Myocyte (in vitro differentiated cells): ENCODE measurements at places on chromosomes 4 and X.

DNA sequence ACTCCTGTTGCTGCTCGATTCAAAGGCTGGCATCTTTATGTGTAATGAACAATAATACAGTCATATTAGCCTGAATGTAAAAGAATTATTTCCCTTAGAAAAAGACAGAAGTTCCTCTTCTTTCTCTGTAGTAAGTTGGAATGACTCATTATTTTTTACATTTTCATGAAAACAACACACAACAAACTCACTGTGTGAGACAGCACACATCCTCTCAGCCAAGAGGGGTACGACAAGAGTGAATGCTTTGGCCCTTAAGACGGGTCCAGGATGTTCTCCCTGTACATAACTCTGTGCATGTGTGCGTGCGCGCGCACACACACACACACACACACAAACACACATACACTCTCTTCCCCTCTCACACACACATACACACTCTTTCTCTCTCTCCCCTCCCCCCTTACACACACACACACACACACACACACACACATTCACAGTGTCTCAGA, 72.8 kb downstream of the MANBA start:
- DNase-seq: no peak

DNA sequence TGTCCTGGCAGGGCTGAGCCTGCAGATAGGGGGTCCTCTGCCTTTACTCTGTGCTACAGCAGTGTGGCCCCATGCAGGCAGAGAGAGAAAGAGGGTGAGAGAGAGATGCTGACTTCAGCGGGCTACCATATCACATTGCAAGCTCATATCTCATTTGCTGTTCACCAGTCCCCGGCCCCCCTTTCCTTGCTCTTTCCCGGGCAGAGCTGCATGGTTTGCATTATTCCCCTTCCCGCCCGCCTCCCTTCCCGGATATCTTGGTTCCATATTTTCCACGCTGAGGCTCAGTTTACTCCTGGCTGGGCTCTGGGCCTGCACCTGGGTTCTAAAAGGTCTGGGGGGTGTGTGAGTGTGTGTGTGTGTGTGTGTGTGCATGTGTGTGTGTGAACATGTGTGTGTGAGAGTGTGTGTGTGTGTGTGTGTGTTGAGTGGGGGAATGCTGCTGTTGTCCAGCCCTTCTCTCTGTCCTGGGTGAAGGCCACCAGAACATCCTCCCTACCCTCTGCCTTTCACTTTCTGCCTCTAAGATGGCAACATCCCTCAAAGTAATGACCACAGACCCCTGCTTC, 63.5 kb downstream of the PJA1 start:
- no peak for DNase-seq

DNA sequence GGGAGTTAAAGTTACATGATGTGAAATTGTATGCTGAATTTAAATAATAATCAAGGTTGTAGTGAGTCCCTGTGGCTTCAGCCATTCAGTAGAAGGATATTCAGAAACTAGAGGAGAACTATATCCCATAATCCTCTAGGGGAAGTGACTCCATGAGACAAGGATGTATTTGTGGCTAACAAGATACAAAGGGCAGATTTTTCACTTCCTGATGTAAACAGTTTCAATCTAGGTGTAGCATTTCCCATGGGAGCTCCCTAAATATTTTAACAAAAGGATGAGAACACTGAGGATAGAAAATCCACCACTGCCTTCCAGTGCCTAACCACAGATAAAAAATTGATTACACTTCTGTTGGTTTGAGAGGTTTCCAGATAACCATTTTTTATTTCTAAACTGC, 435.4 kb upstream of the TENM3 start:
- DNase-seq: no peak

- no peak for DNase-seq
Observed at GRCh38 chrX:136865270-136866158, 15.0 kb downstream of the RBMX start.

DNA sequence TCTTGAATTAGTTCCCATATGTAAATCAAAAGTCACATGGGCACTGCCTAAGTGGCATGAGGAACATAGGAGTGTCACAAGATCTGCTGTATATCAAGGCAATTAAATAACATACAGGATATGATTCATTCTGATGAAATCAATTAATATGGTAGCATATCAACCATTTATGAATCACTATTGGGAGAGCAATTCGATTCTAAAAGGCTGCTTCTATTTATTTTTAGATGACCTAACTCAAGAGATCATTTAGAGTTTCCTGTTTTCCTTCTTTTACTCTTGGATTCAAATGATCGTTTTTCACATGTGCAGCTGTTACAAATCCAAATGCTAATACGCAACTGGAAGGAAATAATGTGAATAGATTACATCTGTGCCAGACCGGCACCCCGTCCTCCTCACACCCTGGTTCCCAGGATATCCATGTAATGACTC, 81.9 kb downstream of the HCCS start:
- DNase-seq: peak; percentile 14

GRCh38 chrX:26649534-26649933, 433.6 kb downstream of the MAGEB5 start:
- DNase-seq: no peak

- peak; percentile 61 for DNase-seq
Observed at GRCh38 chr4:168917138-168917779, 92.8 kb downstream of the CBR4 start.

GRCh38 chr4:52976523-52977230, 114.6 kb downstream of the RASL11B start:
- no peak for DNase-seq

- no peak for DNase-seq
Observed at GRCh38 chr4:73589887-73590801, 30.1 kb downstream of the RASSF6 start.

- DNase-seq: no peak
Observed at GRCh38 chrX:1108501-1109445, 103.7 kb downstream of the CRLF2 start.

DNA sequence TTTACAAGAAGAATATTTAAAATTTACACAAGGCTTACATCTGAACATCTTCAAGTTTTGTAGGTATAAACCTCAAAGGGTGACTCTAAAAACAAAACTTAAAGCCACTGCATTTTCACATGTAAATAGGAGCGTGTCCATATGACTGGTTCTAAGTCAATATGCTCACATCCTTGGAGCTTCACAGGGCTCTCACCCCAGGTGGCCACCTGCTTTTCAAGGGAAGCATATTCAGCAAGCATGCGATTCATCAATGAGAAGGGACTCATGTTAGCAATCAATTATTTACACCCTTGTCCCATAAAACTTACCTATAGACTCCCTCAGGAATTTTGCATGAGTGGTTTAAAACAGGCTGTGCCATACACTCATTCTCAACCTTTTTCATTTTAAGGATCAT, 17.8 kb upstream of the KLHL34 start:
- DNase-seq: no peak

DNA sequence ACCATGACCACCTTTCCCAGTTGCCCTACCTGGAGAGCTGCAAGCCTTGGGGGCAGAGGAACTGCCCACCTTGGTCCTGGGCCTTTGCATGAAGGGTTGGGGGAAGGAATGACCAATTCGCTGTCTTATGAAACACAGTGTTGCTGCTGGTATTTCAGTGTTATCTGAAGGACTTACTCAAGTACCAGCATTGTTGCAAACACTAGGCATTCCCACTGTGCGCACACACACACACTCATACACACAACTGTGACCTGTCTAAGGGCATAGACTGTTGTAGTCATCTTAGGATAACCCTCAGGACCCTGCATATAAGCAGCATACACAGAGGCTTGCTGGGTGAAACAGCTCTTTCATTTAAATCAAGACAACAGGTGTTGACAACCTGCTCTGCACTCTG, 210.9 kb downstream of the EVC2 start:
- no peak for DNase-seq

DNA sequence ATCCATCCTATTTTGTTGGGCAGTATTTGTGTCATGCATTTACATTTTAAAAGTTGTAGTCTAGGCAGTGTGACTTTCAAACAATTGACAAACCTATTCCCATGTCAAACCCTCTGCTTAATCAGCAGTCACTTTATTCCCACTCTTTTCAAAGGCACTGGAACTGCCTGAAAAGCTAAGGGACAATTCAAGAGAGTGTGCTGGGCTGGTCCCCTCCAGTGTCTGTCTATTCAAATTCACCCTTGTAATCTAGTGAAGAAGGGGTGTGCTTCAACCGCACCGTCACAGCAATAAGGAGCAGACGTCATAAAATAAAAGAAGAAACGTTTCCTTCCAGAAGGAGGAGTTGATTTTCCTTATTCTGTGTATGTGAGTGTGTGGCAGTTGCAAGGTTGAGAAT, 197.0 kb upstream of the MAD2L1 start:
- no peak for DNase-seq

GRCh38 chr4:150464523-150464922, 117.4 kb upstream of the MAB21L2 start:
- peak; percentile 41 for DNase-seq

GRCh38 chr4:129094347-129094746, 1.0 kb upstream of the SCLT1 start:
- DNase-seq: no peak

DNA sequence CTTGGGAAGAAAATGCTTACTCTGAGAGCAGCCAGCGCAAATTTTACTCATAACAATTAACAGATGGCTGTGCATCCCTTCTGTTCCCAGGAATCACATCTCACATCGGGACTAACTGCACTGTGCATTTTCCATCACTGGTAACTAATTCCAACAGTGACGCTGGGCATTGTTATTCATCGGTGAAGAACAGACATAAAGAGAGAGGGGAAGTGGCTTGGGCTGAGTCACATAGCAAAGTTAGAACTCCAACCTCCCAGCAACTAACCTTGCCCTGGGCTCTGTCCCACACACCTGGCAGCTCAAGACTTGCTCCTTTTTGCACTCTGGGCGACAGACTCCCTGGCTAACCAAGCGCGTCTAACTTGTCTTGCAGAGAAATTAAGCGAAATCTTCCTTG, 6.4 kb upstream of the LONRF3 start:
- no peak for DNase-seq

DNA sequence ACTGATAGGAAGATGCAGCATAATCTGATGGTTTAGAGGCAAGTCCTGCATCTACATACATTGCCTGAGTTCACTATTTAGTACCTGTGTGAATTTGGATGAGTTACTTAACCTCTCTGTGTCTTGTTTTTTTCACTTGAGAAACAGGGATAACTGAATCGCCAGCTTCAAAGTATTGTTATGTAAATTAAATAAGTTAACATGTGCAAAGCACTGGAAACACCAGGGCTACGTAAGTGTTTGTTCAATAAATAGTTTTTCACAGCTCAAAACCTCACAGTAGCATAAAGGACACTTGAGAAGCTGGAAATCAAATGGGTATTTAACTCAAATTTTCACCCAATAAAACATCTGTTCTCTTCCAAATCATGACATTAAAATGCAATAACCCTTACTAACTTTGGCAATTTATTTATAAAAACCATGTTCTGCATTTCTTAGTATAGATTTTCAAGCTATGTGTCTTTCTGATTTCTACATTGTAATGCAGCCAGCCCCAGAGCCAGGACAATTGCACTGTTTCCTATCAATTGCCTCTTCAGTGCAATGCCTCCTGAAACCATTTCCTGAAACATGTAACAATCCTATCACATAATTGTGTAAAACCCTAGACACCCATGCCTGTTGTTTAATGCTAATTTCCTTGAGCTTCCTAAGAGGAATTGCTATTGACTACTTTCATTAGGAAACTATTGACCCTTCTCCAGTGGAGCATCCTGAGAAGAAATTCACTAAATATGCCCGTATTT, 177.1 kb downstream of the UNC5C start:
- no peak for DNase-seq

DNA sequence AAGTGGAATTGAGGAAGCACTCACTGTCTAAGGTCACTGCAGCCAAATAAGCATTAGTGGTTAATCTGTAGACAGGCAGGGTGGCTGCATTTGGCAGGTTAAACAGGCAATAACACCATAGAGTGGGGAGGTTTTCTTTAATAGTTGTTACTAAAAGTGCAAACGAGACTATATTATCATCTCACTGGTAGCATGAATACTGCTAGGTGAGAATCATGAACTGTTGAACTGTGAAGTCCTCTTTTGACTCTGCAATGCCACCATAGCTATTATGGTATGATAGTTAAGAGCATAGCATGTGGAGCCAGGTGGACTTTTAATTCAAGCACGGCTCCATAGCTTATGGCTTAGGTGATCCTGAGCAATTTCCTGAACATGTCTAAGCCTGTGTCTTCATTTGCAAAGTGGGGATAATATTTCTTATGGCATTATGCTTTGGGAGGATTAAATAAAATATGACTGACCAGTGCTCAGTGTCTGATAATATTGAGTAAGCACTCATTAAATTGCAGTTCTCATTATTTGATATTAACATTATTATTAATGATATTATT, 235.6 kb upstream of the HHIP start:
- no peak for DNase-seq

DNA sequence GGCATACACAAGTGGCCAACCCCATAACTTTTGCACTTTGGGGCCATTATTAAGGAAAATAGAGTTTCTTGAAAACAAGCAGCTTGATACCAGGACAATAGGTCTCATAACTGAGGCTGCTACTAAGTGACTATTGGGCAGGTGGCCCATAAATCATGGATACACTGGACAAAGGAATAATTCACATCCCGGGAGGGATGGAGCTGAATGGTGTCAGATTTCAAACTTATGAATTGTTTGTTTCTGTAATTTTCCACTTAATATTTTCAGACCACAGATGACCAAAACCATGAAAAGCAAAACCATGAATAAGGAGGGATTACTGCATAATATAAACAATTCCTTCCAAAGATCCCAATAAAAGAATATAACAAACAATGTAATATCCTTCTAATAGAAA, 114.4 kb downstream of the WDFY3 start:
- DNase-seq: peak; percentile 82

DNA sequence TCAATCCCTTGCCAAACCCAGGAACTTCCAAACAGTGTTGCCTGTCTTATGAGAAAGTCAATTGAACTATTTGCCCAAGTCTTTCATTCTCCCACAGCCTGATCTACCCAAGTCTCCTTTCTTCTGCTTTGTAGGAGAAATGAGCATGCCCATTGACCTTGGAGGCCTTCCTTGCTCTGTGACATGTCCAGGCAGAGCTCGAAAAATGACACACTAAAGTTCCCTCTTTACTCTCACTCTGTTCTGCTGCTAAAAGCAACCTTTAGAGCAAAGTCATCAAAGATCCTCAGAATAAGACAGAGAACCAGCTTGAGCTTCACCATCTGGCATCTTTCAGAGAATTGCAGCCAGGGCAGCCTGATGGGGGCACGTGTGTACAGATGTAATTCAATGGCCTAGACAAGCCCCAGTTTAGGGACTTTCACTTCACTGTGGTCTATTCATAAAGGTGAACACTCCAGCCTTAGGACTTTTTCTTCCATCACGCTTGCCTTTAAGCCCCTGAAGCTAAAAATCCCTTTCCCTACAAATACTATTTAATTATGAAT, 136.4 kb downstream of the AMELX start:
- DNase-seq: no peak
